ENCODE measurements at places on chromosomes 5 and 9.
A peak's percentile ranks its signal among the peaks of the same experiment; 100 is the strongest.

DNA sequence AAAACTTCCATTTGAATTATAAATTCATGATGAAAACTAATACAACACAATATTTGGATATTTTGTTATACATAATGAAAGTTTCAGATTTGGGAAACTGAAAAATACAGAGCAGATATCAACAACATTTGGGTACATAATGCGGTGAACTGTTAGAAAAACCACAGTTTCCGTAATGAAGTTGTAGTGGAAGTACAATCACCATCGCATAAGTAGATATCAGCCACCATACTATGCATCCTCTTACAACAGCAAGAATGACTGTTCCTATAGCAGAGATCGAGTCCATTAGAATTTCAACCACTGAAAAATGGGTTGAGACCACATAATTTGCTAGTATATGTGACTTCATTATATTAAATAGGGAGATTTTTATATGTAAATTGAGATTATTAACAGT, 770.2 kb upstream of the DMAC1 start:
- no peak overlapping the region for H3K27ac ChIP-seq
- no peaks in the 10 kb centered on the region for H3K27me3 ChIP-seq
- no peak overlapping the region for H3K4me3 ChIP-seq

DNA sequence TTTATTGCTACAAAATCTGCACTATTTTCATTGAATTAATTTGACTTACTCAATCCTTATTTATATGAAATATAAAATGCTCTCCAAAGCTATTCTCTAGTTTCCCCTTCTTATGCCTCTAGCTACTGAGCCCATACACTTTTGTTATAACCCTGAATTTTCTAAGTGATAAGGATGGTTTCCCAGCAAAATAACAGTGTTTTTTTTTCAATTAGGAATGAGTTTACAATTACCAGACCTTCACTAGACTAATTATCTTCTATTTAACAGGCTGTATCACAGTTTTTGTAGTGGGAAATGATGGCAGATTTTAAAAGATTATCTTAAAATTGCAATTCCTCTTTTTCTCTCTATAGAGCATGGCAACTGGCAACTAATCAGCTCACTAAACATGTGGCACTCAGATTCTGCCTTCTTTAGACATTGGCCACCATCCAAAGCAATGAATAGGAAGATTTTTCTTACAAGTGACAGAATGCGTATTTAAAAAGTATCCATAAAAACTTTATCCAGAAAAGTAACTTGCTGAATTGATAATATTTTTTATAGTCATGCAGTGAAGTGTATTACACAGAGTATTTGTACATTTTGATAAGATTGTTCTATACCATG, 585.7 kb upstream of the ZNF608 start:
- no peak overlapping the region for H3K4me3 ChIP-seq
- no peak for DNase-seq
- H3K4me1 ChIP-seq = no peaks in the 10 kb centered on the region
- no peaks in the 10 kb centered on the region for H3K27me3 ChIP-seq
- H3K27ac ChIP-seq = no peak overlapping the region
- no peaks in the 10 kb centered on the region for H3K36me3 ChIP-seq

DNA sequence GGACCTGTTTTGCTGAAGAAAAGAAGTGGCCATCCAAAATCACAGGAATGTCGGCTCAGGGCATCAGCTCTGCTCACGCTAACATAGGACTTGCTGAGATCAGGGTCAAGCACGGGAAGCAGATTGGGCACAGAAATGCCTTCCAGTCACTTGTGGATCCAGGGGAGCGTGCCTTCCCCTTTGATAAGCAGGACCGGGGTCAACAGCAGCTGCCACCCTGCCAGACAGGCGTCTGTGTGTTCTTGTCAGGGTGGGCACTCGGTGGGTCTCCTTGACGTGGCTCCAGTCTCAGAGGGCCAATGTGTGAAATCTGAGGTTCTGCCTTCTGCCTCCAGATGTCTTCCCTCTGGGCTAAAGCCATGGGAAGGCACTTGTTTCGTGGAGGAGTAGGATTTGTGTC, 313.7 kb upstream of the IRX4 start:
- no peak overlapping the region for H3K4me3 ChIP-seq
- H3K4me1 ChIP-seq = no peaks in the 10 kb centered on the region
- H3K36me3 ChIP-seq = no peaks in the 10 kb centered on the region
- peaks cover 25% of the 10 kb centered on the region for H3K27me3 ChIP-seq
- no peak for DNase-seq

- H3K4me3 ChIP-seq = no peak overlapping the region
- H3K4me1 ChIP-seq = no peaks in the 10 kb centered on the region
- H3K27me3 ChIP-seq = no peaks in the 10 kb centered on the region
- no peak for DNase-seq
- no peak overlapping the region for H3K27ac ChIP-seq
Observed at GRCh38 chr5:136424835-136425584, 59.7 kb upstream of the TRPC7 start.

- no peaks in the 10 kb centered on the region for H3K27me3 ChIP-seq
- no peak overlapping the region for H3K27ac ChIP-seq
- H3K4me3 ChIP-seq = no peak overlapping the region
- H3K36me3 ChIP-seq = no peaks in the 10 kb centered on the region
- H3K4me1 ChIP-seq = no peaks in the 10 kb centered on the region
Observed at GRCh38 chr5:179369530-179369884, 24.2 kb upstream of the ADAMTS2 start.

DNA sequence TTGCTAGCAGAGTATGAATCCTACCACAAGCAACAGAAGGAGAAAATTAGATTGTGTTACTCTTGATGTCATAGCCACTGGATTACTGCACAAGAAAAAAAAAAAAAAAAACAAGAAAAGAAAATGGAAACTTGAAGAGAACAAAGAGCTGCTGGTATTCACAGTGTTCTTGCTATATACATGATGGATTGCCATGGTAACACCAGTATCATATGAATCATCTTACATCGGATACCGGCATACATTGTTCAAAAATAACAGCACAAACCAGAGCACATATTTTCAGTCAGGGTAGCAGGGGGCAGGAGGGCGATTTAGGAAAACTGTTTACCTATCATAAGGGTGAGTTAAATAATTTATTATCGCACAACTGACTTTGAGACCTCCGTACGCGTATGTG, 472.9 kb downstream of the PDE4D start:
- H3K27me3 ChIP-seq = peaks cover 2% of the 10 kb centered on the region
- no peaks in the 10 kb centered on the region for H3K36me3 ChIP-seq
- H3K4me3 ChIP-seq = no peak overlapping the region
- no peak overlapping the region for H3K27ac ChIP-seq

DNA sequence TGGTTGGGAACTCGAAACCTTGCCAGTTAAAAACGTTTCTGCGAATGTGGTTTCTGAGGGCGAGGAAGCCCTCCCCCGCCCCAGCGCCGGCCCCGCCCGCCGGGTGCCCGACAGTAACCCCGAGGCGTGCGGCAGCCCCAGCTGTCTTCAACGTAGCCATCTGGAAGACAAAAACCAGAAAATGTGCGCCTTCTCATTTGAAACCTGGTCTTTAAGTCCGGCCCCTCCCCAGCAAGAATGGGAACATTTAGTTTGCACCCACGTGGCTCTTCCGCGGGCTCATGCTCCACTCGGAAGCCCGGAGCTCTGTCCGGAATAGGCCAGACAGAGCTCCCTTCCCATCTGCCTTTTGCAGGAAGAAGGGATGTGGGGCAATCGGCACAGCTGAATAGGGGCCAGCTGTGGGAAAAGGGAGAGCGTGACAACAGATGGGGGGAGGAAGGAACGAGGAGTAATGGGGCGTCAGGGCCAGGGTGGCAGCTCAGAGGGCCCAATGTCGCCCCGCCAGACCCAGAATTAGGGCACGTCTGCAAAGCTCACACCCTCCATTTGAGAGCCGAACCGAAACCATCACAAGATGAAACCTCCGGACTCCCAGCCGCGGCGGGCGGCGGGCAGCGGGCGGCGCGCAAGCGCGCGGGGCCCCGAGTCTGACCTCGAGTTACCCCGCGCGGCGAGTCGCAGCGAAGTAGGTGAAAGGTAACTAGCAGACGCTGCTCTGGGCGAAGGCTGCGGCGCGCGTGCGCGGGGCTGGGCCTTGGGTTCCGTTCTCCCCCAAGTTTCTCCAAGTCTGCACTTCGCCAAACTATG, 63.4 kb upstream of the ABCA1 start:
- peak overlapping the region; percentile 90 for H3K4me3 ChIP-seq
- peaks cover 22% of the 10 kb centered on the region for H3K4me1 ChIP-seq
- no peaks in the 10 kb centered on the region for H3K36me3 ChIP-seq
- H3K27ac ChIP-seq = peak overlapping the region; percentile 79

GRCh38 chr9:122816163-122816867, 12.1 kb downstream of the PDCL start:
- peaks cover 43% of the 10 kb centered on the region for H3K4me1 ChIP-seq

- no peaks in the 10 kb centered on the region for H3K36me3 ChIP-seq
- DNase-seq = no peak
- H3K4me3 ChIP-seq = no peak overlapping the region
- H3K27ac ChIP-seq = no peak overlapping the region
- peaks cover 2% of the 10 kb centered on the region for H3K27me3 ChIP-seq
Observed at GRCh38 chr5:74072646-74073045, 446.6 kb downstream of the ARHGEF28 start.

DNA sequence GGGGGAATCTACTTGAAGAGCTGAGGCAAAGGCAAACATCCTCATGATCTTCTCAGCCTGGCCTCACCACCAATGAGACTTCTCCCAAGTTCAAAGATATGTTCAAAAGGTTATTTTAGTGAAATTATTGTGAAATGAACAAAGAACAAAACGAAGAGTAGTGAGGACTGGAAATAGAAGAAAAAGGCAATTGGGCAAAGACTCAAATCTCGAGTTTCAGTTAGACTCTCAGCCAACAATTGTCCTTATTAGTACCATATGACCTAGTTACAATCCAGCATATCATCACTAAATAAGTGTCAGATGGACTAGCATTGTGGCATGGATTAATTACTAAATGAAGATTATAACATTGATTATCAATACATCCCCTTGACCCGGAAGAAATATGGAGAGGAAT, 9.0 kb downstream of the ZNF474 start:
- H3K36me3 ChIP-seq = no peaks in the 10 kb centered on the region
- H3K27ac ChIP-seq = no peak overlapping the region
- H3K4me3 ChIP-seq = no peak overlapping the region
- DNase-seq = no peak
- peaks cover 6% of the 10 kb centered on the region for H3K27me3 ChIP-seq
- peaks cover 13% of the 10 kb centered on the region for H3K4me1 ChIP-seq

- no peaks in the 10 kb centered on the region for H3K4me1 ChIP-seq
- no peak for DNase-seq
- no peak overlapping the region for H3K4me3 ChIP-seq
Observed at GRCh38 chr5:978054-978453, 30.5 kb upstream of the NKD2 start.

DNA sequence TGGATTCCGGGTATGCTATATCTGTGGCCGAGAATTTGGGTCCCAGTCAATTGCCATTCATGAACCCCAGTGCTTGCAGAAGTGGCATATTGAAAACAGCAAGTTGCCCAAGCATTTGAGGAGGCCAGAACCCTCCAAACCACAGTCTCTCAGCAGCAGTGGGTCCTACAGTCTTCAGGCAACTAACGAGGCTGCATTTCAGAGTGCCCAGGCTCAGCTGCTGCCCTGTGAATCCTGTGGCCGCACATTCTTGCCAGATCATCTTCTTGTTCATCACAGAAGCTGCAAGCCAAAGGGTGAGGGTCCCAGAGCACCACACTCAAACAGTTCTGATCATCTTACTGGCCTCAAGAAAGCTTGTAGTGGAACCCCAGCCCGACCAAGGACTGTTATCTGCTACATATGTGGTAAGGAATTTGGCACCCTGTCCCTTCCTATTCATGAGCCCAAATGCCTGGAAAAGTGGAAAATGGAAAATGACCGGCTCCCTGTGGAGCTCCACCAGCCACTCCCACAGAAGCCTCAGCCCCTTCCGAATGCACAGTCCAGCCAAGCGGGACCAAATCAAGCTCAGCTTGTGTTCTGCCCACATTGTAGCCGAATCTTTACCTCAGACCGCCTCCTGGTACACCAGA, 23.0 kb downstream of the ZNF474 start:
- no peaks in the 10 kb centered on the region for H3K36me3 ChIP-seq
- peaks cover 14% of the 10 kb centered on the region for H3K4me1 ChIP-seq
- H3K27me3 ChIP-seq = peaks cover 3% of the 10 kb centered on the region
- DNase-seq = no peak

DNA sequence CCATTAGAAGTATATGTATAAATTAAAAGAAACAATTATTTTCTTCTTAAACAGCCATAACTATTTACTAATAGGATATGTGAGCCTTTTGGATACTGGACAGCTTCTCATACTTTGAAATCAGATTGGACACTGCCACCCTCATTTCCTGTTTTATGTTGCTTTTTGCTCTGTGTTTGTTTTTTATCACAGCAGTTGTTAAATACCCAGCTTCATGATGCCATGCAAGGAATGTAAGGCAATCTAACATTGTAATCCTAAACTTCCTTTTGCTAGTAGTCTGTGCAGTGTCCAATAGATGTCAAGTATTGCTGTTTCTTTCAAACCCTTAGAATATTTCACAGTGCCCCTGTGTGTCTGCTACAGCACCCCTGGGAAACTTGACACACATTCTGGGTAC, 56.2 kb downstream of the CNTLN start:
- H3K27me3 ChIP-seq = no peaks in the 10 kb centered on the region
- no peak for DNase-seq
- no peaks in the 10 kb centered on the region for H3K36me3 ChIP-seq
- H3K27ac ChIP-seq = no peak overlapping the region
- H3K4me1 ChIP-seq = no peaks in the 10 kb centered on the region

- no peaks in the 10 kb centered on the region for H3K4me1 ChIP-seq
- H3K4me3 ChIP-seq = no peak overlapping the region
- DNase-seq = no peak
- H3K27me3 ChIP-seq = peaks cover 4% of the 10 kb centered on the region
- H3K27ac ChIP-seq = no peak overlapping the region
Observed at GRCh38 chr5:160458806-160459800, 37.4 kb downstream of the PTTG1 start.

DNA sequence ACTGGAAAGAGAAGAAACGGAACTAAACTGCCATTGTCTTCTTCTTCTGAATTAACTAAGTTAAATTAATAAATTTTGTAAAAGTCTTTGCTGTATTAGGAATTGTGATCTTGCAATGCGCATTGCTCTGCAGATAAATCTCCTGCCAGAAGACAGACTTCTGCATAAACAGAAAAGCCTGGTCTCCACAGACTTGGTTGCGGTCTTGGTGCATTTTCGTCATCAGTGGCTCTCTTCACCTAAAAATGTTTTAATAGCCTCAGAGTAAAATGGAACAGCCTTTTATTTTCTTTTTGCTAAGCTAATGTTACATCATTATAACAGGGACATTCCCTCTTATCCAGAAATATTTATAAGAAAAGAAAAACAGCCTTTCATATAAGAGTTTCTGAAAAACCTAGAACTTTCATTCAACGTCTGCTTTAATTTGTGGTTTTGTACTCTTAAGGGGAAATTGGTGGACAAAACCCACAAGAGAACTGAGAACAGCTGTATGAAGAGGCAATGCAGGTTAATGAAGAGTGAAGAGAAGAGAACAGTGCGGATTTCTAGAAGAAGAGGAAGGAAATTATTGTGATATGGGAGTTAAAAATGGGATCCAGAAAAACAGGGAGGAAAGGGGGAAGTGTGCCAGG, 10.1 kb downstream of the IFNA5 start:
- no peak for DNase-seq
- H3K4me1 ChIP-seq = no peaks in the 10 kb centered on the region
- H3K36me3 ChIP-seq = no peaks in the 10 kb centered on the region

GRCh38 chr5:140923601-140924000, 2.5 kb upstream of the PCDHAC1 start:
- H3K27me3 ChIP-seq = peaks cover 39% of the 10 kb centered on the region
- no peak overlapping the region for H3K27ac ChIP-seq
- H3K36me3 ChIP-seq = peaks cover 16% of the 10 kb centered on the region
- H3K4me3 ChIP-seq = no peak overlapping the region
- no peak for DNase-seq
- H3K4me1 ChIP-seq = peaks cover 19% of the 10 kb centered on the region
